Mesenteric fat pad (tissue), 1 donor: ENCODE measurements at places on chromosomes 1 and 21.

GRCh38 chr1:183783342-183783741 lies 21.6 kb upstream of the RGL1 start:
- no peak for DNase-seq

GRCh38 chr1:14424325-14425002 lies 174.0 kb upstream of the KAZN start:
- no peak for DNase-seq

DNA sequence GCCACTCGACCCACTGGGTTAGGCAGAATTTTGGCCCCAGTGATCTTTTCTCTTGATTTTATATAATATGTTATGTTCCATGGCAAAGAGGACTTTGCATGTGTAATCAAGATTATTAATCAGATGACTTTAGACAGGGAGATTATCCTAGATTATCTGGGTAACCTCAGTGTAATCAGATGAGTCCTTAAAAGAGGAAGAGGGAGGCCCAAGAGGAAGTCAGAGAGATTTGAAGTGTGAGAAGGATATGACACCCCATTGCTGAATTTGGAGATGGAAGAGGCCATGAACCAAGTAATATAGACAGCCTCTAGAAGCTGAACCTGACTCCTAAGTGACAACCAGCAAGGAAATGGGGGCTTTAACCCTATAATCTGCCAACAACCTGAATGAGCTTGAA lies 117.1 kb upstream of the CSF3R start:
- DNase-seq: no peak

DNA sequence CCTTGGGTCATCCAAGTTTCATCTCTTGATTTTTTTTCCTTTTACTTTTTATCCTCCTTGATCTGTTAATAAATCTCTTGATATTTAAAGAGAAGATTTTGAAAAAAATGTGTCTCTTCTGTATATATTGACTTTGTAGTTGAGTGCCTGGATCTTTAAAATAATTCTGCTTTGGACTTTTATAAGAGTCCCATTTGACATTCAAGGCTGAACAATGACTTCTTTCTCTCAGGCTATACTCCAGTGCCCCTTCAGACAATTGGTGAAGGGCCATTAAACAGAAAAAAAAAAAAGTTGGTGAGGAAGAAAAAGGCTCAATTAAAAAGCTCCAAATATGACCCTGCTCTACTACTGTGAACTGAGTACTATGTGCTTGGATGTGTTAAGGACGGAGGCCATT lies 40.9 kb upstream of the CITED4 start:
- DNase-seq: no peak

- no peak for DNase-seq
These were observed 137.9 kb downstream of the SLC45A1 start for GRCh38 chr1:8455700-8456307.

DNA sequence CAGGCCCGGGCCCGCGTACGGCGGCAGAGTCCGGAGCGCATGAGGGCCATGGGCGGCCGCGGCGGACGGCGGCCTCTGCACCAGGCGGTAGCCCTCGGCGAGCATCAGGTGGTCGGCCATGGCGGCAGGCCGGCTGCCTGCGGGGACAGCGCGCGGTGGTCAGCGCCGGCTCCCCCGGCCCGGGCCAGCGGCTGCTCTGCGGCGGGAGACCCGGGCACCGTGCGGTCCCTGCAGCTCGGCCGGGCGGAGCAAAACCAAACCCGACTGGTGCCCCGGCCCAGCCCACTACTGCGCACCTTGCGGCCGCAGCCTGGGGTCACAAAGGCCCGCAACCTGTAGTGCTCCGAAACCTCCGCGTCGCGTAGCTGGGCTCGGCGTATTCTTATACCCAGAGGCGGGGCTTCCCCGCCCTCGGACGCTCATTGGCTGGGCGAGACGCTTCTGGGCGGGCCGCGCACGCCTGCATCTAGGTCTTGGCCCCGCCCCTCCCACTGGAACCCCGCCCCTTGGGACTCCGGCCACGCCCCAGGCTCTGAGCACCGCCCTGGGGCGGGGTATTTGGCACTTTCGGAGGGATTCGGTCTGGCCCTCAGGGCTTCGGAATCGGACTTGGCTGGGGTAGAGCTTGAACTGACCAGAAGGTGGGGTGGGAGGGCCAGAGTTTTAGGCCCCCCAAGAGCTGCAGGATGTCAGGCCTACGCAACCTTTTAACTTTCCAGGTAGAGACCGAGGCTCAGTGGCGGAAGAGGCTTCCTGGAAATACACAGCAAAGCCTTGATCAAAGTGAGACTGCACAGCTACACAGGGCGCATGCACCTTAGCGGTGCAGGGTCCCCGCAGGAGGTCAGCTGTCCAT lies at the start of gene CITED4:
CITED4 (minus strand) TSS at position 356 of the 856 bp plus-strand sequence; CDS start at position 120, 236 bp downstream.
- DNase-seq: peak; percentile 99

DNA sequence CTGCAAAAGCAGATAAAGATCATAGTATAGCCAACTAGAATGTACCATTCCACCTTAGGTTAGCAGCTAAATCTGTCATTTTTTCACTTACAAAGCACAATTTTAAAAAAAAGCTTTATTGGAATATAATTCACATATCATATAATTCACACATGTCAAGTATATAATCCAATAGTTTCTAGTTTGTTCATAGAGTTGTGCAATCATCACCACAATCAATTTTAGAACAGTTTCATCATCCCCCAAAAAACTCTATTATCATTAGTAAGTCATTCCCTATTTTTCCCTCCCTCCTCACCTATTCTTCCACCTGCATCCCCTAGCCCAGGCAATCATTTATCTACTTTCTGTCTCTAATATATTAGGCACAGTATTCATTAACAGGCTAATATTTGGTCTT lies 32.0 kb upstream of the INSL5 start:
- no peak for DNase-seq

DNA sequence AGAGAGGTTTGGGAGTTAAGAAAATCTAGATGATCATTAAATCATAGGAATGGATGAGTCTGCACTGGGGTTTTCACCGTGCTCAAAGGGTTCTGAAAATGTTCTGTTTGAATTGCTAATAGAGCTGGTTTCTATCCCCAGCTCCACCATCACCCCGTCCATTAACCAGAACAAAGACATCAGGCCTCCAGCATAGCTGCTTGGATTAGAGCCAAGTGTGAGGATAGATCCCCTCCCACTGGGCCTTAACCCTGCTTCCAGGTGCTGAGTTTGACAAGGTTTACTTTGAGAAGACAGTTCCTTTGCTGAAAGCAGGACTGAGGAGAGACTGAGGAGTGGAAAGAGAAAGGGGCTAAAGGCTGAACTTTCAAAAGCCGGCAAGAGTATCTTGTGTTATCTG lies 48.3 kb downstream of the MPZL1 start:
- no peak for DNase-seq

DNA sequence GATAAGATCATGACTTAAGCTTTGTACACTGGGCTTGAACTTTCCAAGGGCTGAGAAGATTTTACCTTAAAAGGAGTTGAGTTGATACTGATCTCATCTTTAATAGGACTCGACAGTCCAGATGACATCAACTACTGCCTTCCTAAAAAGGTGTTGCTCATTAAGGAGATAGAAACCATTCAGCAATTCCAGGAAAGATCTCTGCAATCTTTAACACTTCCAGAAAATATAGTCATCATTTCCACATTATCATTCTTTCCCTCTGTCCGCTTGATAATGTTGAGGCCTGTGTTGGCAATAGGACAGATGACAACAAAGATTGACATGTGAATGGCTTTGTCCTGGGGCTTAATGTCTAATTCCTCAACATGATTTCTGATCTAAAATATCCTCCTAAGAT lies 145.4 kb upstream of the C1orf21 start:
- DNase-seq: no peak

GRCh38 chr1:200546577-200546976 lies 74.0 kb downstream of the KIF14 start:
- DNase-seq: no peak

- no peak for DNase-seq
These were observed 187.7 kb upstream of the USP24 start for GRCh38 chr1:55402671-55403464.

DNA sequence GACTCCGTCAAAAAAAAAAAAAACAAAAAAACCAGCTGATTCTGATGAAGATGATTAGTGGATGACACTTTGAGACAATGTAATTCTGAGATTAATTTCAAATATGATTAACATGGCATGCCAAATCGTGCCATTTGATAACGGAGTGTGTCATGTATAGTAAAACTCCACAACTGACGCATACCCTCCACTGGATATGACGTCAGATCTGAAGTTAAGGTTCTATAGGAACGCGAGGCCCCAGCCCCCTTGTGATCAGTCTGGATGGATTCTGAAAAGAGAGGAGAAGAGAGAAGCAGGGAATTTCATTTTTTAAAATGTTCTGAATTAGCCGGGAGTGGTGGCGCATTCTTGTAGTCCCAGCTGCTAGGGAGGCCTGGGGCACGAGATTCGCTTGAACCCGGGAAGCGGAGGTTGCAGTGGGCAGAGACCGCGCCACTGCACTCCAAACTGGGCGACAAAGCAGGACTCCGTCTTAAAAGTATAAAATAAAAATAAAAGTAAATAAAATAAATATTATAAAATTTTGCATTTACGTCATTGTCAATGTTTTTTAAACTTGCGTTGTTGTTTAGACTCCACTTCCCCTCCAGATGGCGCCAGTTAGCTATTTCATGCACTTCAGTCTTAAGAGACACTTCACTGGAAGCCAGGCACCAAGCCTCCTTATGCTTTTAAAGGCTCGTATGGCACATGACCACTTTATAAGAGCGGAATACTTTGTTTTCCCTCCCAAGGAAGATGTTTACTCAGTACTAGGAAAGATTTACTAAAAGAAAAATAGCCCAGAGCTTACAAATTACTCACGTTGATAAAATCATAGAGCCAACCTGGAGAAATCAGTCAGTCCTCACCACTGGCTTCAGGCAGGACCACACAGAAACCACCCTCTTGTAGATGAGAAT lies 65.5 kb downstream of the UBE2U start:
- DNase-seq: no peak

DNA sequence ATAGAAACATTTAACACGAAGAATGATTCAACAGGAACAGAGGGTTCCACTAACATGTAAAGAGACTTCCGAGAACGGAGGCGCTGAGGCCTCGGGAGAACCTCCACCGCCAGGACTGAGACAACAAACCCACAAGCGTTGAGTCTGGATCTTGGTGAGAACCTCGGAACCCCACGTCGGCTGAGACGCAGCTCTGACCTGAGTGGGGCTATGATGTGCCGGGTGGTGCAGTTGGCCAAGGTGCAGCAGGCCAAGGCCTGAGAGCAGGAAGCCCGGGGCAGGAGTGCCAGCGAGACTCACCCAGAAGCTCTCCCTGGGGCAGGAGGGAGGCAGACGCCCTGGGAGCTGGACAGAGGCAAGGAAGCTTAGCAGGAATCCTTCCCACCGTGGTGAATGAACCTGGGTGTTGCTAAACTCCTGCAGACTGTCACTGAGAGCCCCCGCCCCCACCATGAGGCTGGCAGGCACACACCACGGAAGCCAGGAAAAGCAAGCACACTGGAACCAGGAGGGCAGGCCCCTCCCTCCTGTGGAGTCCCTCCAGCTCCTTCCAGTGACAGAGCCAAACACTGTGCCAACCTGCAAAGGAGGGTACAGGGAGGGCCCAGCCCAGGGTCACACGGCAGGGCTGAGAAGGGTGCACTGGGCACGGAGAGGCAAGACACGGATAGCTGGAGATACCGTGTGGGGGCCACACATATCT lies 34.8 kb downstream of the WDR4 start:
- peak; percentile 83 for DNase-seq

DNA sequence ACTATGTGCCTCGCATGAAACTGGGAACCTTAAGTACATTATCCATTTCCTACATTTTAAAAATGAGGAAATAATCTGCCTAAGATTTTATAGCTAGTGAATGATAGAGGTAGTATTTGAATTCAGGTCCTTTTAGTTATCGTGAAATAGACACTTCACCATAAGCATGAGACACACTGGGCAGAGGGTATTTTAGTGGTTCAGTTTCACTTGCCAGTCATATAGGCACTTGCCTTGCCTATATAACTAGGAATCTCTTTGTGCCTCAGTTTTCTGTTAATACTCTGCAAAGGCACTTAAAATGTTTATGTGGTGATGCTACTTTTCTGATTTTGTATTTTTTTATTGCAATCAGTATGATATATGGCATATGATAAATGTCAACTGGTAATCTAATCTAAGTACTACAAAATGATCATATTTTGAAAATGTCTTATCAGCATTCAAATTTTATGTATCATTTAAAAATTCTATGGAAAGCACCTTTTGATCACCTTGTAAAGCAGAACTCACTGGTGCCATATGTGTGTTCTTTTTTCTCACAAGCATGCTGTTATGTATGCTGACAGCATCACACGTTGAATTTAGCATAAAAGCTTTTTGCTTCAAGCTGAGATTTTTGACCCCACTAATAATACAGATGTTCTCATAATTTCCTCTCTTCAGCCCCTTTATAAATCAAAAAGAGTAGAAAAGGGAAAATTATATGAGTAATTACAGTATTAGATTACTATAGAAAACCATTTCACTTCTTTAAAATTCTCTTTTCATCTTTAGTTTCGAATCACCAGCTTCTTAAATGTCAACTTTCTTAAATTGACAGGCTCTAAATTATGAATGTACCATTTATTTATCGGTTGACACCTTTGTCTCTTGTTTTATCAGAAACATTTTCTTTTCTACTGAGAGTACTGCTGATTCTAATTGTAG lies 52.6 kb downstream of the RPS6KC1 start:
- DNase-seq: no peak

- DNase-seq: no peak
These were observed 28.3 kb upstream of the FBXO28 start for GRCh38 chr1:224085421-224086108.

DNA sequence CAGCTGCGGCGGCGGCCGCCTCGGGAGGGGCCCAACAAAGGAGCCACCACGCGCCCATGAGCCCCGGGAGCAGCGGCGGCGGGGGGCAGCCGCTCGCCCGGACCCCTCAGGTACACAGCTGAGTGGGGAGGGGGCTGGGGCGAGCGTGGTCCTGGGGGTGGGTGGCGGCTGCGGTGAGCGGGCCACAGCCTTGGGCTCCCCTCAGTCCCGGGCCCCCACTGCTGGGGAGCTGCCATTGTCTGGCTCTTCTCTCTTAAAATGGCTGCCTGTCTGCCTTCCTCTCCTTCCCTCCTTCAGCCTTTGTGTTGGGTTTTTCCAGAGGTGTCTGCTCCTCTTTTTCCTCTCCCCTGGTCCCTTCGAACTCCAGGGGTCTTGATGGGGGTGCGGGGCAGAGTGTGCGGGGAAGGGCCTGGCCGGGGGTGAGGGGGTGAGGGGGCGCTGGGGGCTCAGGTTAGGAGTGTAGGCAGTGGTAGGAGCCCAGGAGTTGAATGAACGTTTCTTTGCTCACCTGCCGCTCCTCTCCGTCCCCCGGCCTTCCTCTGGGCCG lies 1.7 kb downstream of the ARID1A start:
- no peak for DNase-seq

DNA sequence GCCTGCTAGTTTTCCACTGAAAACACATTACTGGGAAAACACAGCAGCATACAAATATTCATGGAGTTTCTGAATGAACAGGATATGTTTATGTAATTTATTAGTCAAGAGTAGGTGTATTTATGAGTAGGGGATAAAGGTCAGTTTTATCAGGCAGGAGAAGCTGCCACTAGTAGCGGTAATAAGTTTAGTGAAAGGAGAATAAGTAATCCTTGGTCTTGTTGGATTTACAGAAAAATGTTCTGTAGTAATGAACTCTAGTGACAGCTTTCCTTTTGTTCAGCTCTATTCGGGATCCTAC lies 1.2 kb downstream of the MAST2 start:
- DNase-seq: no peak
